Spinal cord (tissue), 10 donors: ENCODE measurements at places on chromosomes 3 and 15.

DNA sequence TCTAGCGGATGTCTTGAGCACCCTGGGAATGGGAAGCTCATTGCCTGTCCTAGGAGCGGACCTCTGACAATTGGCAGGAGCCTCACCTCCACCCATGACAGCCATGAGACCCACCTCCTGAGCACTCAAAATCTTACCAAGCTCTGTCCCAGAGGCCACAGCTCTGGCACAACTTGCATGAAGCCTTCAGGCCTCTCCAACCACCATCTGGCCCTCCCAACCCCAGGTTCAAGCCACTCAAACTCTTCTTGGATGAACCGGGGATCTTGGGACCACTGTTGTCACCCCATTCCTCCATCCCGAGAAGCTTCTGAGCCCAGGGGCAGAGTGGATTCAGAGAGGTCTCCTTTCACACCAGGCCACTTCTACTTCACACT, 1.5 kb downstream of the VIPR1 start:
- DNase-seq, result no peak

GRCh38 chr15:89393056-89393455, 58.4 kb upstream of the POLG start:
- DNase-seq, result no peak

- no peak for DNase-seq
Measured at GRCh38 chr15:64766058-64766457, 9.3 kb downstream of the RBPMS2 start.

DNA sequence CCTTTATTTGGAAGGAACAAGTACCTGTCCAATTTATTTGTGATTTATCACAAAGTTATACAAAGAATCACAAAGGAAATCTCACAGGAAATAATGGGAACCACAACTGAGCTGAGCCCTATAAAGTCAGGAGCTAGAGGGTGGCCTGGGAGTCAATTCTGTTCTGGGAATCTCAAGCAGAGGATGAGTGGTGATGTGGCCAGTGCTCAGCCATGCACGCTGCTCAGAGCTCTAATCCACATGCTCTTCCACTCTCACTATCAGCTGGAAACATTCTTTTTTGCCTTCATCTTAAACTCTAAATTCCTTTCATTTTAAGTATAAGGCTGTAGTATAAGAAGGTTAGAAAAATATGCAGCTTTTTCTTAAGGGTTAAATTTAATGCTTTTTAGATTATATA, 36.6 kb downstream of the UACA start:
- DNase-seq, result no peak

- no peak for DNase-seq
Measured at GRCh38 chr3:72820415-72820814, 27.8 kb downstream of the SHQ1 start.
